Retina (tissue), 1 donor: ENCODE measurements at places on chromosomes 6 and 20.

DNA sequence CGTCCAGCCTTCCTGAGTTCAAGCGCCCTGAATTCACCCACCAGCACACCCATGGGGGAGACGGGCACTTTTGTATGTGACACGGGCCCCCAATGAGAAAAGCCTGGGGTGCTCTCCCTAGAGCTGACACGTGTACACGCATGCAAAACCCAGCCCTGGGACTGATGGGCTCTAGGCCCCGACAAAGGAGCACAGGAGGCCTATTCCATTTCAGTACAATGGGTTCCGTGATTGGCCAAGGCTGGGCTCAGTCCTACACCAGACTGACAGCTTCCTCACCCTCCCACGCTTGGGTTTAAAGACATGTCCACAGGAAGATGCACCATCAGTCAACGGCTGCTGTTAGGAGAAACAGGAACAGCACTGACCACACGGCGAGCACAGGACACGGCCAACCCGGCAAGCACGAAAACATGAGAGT is 8.8 kb downstream of the ZBTB46 start:
- no peak for DNase-seq

DNA sequence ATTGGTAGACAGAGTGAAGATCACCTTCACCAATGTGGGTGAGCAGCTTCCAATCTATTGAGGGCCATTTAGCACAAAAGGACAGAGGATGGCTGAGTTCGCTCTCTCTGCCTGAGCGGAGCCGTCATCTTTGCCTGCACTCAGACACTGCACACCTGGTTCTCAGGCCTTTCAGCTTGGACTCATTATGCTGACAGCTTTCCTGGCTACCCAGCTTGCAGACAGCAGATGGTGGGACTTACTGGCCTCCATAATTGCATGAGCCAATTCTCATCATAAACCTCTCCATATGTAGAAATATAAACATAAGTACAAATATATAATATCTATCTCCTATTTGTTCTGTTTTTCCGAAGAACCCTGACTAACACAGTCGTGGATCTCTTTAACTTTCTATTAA is 13.7 kb downstream of the TBXT start:
- no peak for DNase-seq

DNA sequence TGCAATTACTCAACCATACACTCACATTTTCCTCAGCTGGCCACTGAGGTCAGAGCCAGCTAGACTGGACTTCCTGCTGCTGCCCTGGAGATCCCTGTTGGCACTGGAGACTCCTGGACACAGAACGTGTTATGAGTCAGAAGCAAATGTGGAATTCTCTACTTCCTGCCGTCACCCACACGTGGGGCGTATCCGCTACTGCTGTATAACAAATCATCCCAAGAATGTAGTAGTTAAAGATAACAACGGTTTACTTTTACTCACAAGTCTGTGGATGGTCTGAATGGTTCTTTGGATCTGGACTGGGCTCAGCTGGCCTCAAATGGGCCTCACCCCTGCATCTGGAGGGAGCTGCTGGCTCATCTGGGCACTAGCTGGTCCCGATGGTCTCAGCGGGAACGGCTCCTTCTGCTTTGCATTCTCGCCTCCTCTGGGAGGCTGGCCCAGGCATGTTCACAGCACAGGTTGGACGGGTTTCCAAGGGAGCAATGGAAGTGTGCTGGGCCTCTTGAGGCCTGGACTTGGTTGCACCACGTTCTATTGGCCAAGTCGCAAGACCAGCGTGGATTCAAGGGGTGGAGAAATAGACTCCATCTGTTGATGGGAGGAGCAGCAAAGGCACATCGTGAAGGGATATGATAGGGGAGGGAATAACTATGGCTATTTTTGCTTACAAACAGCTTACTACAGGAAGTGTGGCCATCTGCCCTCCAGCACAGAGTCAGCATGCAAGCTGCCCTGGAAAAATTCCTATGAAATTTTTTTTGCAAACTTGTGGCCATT is 118.5 kb downstream of the SNX5 start:
- no peak for DNase-seq

DNA sequence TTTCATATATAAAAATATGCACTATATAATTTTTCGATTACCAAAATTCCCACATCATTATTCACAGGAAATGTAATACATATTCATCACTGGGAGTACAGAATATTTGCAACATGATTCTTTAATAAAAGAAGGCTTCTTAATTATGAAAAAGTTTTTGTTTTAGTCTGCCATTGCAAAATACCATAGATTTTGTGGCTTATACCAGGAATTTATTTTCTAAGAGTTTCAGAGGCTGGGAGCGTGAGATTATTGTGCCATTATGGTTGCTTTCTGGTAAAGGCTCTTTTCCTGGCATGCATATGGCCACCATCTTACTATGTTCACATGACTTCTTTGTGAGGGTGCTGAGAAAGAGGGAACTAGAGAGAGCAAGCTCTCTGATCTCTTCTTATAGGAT is 306.9 kb upstream of the ADGRB3 start:
- no peak for DNase-seq

- DNase-seq = no peak
These were observed 634.0 kb upstream of the PTCHD4 start for GRCh38 chr6:48744948-48745347.

DNA sequence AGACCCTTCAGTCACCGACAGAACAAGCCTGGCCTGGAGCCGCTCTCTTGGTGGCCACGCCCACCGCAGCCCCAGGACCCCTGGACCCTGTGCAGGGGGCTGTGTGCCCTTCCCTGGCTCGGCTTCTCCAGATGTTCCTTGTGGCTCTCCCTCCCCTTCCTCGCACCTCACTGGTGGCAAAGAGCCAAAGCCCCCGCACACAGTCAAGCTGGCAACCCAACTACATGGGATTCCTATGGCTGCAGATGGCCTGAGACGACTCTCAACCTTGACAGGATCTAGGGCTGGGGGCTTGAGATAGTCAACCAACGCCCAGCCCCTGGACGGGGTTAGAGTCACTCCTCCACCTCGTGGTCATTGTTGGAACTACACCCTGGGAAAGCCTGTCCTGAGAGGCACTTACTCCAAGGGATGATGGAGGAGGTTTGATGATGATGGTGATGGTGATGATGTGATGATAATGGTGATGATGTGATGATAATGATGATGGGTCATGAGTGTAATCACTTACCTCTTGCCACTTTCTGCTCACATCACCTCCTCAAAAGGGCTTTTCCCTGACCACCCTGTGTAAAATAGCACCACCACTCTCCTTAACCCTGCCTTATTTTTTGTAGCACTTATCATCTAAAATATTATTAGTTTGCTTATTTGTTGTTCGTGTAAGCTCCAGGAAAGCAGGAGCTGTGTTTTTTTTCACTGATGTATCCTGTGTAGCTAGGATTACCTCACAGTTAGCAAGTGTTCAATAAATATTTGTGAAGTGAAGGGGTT is 278.4 kb downstream of the LRFN2 start:
- peak; percentile 72 for DNase-seq

DNA sequence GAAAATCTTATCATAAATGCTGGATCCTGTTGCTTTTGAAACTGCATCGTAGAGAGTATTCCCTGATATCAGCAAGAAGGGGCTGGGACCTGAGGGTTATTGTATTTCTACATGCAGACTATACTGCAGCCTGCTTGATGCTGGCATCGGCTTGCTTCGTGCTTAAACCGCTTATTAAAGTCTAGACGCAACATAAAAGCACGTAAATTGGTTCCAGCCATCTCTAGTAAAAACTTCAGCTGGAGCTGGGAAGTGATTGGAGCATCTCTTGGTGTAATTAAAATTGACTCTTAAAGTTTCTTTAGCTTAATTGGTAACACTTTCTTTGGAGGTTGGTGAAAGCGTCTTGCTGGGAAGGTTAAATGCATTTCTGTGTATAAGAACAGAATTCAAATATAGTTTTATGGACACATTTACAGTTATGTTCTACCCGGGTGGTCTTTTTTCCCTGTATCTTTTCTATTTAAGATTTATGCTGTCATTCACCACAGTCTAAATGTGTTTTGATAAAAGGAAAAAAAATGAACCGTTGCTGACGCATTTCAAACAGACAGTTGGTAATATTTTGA is 139.0 kb upstream of the JAG1 start:
- DNase-seq = no peak

DNA sequence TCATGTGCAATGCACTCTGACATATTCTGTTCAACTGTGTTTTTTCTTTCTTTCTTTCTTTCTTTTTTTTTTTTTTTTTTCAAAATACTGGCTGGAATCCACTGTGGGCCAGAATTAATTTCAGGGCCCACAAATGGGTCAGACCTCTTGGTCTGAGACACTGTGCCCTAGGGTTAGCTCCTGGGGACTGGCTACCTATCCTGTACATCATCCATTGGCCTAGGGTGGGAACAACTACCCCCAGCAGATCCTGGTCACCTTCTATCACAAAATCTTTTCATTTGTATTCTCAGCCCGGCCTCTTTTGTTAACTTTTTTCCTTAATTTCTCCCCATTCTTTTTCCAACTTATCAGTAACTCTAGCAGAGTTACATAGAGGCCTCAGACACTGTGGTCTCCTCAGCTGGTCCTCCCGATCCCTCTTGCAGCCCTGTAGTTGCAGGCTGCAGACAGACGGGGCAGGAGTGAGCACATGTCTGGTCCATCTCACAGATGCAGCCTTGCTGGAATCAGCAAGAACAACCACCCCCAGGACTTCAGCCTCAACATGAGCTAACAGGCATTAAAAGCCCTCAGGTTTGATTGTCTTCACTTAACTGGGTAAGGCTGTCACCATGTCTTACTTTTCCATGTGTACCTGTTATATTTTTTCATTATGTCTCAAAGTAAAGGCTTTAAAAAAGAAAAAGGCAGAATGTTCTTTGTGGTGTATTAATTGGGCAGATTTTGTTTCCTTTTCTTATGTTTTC is 41.3 kb downstream of the TXLNB start:
- DNase-seq = no peak

DNA sequence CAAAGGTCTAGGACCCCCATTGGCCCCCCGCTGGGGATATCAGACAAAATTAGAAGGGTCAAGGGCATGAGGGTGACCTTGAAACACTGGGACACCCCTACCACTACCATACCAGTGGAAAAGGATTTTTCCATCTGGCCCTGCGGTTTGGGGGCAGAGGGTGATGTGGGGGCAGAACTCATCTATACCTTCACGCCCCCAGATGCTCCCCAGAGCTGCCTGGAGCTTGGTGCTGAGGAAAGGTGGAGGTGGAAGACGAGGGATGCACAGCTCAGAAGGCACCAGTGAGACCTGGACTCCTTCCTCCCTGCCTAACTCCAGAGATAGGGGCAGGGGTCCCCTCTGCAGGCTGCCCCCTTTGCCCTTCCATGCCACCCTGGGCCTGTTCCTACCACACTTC is 1.1 kb downstream of the COX4I2 start:
- no peak for DNase-seq

GRCh38 chr20:9439806-9440205 is 74.6 kb upstream of the LAMP5 start:
- DNase-seq = no peak

DNA sequence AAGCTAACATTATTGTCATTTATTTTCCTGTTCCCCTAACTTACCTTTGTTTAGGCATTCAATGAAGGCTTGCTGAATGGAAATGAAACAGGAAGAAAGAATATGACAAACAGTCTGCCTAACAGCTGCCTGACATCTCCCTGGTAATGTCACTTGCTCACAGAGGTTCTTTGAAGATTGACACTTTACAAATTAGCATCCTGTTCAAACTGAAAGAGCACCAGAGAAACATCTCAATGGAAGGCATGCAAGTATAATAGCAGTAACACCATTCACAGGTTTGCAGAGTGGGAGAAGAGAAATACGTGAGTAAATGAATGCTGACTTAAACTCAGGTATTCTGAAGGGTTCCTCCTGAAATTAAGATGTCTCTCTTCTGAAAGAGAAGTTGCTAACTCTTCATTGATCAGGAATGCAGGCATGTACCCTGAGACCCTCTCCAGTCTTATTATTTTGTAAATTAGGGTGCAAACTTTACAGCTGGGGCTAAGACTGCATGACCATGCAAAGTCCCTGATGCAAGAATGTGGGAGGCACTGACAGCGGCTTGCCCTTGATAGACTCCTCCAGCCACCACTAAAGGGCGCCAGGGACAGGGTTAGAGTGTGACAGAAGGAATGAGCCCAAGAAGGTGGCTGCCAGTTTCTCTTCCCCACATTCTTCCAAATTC is 1.3 kb upstream of the SMLR1 start:
- no peak for DNase-seq

DNA sequence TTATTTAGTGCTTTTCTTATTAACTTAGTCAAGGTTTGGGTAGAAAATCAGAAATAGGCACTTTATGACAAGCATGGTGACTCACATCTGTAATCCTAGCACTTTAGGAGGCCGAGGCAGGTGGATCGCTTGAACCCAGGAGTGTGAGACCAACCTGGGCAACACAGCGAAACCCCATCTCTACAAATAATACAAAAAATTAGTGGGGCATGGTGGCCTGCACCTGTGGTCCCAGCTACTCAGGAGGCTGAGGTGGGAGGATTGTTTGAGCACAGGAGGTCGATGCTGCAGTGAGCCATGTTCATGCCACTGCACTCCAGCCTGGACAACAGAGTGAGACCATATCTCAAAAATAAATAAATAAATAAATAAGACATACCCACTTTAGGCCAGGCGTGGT is 51.3 kb upstream of the THEMIS start:
- no peak for DNase-seq

- DNase-seq = no peak
These were observed 34.9 kb downstream of the ELOVL5 start for GRCh38 chr6:53313784-53314400.

GRCh38 chr6:127581576-127581975 is 4.6 kb downstream of the C6orf58 start:
- no peak for DNase-seq

GRCh38 chr20:58327211-58327610 is 17.7 kb downstream of the RAB22A start:
- no peak for DNase-seq

- no peak for DNase-seq
These were observed 8.9 kb downstream of the ITPR3 start for GRCh38 chr6:33630014-33630413.

- DNase-seq = no peak
These were observed 7.4 kb upstream of the CD24 start for GRCh38 chr6:106981926-106982325.
